ENCODE measurements at places on chromosomes 12 and 14.

DNA sequence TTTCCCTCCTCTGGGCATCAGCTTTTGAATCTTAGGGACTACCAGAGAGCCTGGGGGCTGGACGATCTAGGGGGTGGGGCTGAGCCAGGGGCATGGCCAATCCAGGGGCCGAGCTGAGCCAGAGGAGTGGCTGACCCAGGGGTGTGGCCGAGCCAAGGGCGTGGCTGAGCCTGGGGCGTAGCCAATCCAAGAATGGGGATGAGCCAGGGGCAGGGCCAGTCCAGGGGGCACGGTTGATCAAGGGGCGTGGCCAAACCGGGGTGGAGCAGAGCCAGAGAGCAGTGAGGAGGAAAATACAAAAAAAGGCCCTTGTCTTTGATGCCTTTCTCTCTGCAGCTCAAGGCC lies 219.3 kb upstream of the NOS1 start:
- no peak for DNase-seq

DNA sequence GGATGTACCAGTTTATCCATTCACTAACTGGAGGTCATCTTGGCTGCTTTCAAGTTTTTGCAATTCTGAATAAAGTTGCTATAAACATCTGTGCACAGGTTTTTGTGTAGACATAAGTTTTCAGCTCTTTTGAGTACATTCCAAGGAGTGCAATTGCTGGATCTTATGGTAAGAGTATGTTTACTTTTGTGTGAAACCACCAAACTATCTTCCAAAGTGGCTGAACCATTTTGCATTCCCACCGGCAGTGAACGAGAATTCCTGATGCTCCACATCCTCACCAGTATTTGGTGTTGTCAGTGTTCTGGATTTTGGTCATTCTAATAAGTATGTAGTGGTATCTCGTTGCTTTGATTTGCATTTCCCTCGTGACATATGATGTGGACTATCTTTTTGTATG lies 150.5 kb upstream of the BCL2L14 start:
- no peak for DNase-seq

DNA sequence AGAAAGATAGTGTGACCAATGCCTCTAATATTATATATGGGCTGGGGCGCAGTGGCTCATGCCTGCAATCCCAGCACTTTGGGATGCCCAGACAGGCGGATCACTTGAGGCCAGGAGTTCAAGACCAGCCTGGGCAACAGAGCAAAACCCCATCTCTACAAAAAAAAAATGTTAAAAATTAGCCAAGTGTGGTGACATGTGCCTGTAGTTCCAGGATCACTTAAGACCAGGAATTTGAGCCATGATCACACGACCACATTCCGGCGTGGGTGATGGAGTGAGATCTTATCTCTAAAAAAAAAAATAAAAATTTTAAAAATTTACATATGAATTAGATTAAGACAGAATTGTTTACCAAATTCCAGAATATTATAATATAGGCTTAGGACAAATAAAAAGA lies 12.0 kb downstream of the TM7SF3 start:
- no peak for DNase-seq

DNA sequence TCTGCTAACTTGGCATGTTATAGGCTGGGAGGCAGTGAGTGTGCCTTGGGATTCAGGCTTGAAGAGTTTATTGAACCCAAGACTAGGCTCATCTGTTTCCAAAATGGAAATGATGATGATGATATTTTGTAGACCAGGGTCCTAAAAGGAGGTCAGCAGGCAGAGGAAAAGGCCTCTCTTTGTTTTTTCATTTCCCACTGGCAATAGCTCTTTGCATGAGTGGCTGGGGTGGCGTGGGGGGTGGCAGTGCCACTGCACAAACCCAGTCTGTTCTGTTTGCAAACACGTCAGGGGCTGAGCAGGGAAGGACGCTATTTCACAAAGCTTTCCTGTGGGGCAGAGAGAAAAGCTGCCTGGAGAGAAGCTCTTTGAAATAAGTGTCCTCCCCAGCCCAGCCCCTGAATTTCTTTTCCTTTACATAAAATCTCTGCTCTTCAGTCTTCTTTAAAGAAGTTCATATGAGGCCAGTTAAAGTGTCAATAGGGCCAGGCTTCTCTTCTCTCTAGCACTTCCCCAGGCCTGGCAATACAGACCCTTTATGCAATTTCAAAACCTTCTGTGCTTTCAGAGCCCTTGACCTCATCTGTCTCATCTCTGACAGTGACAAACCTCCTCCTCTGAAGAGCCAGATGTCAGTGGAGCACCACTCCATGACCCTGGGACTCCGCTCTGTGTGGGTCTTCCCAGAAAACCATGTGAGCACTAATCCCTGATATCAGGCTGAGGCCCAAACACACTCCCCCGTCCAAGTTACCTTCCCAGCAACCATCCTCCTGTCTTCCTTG lies 72.8 kb downstream of the ZNF664 start:
- no peak for DNase-seq

- DNase-seq, result no peak
Measured at GRCh38 chr14:55327179-55327578, 56.0 kb downstream of the FBXO34 start.

DNA sequence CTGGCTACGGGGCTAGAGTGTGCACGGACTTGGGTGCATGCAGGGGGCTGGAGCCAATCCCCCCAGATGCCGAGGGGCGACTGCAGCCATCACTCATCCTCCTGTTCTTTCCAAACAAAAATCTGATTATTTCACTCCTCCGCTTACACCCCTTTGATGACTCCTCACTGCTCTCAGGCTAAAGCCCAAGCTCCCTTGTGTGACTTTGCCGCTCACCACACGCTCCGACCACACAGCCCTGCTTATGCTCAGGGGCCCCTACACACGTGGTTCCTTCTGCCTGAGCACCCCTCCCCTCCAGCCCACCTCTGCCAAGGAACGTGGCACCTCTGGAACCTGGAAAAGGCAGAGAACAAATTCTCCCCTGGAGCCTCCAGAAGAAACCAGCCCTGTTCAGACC lies 13.7 kb downstream of the CHFR start:
- DNase-seq, result no peak

DNA sequence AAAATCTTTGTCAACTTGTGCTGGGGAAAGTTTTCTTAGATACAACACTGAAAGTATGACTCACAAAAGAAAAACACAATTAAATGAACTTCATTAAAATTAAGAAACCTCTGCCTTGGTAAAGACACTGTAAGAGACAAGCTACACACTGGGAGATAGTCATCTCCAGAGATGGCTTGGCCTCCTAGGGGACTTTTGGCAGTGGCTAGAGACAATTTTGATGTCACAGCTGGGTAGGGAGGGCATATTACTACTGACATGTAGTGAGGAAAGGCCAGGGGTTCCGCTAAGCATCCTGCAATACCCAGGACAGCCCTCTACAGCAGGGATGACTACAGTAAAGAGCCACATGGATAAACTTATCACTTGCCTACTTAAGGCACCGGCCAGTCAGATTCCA lies 8.7 kb upstream of the RNASE4 start:
- DNase-seq, result no peak
